Astrocyte of the spinal cord (primary cell): ENCODE measurements at places on chromosomes 1 and 21.

- DNase-seq = no peak
Measured at GRCh38 chr1:56495538-56495937, 83.8 kb downstream of the PLPP3 start.

DNA sequence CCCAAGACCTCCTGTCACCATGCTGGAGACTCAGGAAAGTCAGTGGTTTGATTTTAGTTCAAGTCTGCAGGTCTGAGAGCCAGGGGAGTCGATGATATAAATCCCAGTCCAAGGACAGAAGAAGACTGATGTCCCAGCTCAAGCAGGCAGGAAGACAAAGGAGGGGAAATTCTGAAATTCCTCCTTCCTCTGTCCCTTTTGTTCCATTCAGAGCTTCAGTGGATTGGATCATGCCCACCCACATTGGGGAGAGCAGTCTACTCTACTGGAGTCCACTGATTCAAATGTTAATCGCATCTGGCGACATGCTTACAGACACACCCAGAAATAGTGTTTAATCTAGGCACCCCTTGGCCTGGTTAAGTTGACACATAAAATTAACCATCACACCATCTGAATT, 7.2 kb upstream of the ADAMTS1 start:
- no peak for DNase-seq

GRCh38 chr21:28234326-28234725, 758.4 kb downstream of the LTN1 start:
- DNase-seq = no peak

DNA sequence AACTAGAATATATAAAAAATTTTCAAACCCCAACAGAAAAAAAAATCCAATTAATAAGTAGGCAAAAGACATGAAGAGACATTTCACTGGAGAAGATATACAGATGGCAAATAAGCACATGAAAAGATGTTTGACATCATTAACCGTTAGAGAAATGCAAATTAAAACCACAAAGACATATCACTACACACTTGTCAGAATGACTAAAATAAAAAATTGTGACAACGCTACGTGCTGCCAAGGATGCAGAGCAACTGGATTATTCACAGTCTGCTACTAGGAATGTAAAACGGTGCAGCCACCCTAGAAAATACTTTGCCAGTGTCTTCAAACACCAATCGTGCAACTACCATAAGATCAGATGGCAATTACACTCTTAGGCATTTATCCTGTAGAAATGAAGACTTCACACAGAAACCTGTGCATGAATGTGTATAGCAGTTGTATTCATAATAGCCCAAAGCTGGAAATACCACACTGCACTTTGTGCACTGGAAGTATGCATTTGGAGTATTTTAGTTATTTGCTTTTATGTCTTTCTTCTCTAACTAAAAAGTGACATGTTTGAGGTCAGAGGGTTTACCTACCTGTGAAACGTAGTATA, 75.3 kb upstream of the PALMD start:
- peak; percentile 56 for DNase-seq

GRCh38 chr1:70945251-70945650, 102.4 kb downstream of the PTGER3 start:
- no peak for DNase-seq

DNA sequence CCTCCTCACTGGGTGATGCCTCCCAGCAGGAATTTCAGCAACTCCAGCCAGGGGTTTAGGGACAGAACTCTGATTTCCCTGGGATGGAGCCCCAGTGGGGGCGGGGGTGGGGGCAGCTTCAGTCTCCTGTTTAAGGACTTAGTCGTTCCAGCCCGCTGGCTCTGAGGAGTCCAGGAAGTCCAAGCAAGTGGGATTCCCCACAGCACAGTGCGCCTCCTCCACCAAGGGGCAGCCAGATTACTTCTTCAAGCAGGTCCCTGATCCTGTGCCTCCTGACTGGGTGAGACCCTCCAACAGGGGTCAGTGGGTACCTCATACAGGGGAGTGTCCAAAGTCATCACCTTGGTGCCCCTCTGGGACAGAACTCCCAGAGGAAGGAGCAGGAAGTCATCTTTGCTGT, 1438.4 kb upstream of the B3GALT2 start:
- DNase-seq = no peak

DNA sequence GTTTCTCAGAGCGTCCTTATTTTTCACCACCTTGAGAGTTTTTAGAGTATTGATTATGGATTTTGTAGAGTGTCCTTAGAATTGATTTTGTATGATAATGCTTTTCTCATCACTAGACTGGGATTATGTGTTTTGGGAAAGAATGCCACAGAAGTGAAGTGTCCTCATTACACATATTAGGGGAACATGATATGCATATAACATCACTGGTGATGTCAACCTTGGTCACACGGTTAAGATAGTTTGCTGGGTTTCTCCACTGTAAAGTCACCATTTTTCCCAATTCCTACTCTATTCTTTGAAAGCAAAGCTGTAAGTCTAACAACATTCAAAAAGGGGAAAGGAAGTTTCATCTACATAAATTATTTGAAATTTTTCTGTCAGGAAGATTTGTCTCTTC, 39.6 kb upstream of the PALMD start:
- no peak for DNase-seq
